ENCODE measurements at places on chromosomes 4 and X.

- DNase-seq, result no peak
These were observed 388.2 kb downstream of the OPHN1 start for GRCh38 chrX:68045008-68045577.

DNA sequence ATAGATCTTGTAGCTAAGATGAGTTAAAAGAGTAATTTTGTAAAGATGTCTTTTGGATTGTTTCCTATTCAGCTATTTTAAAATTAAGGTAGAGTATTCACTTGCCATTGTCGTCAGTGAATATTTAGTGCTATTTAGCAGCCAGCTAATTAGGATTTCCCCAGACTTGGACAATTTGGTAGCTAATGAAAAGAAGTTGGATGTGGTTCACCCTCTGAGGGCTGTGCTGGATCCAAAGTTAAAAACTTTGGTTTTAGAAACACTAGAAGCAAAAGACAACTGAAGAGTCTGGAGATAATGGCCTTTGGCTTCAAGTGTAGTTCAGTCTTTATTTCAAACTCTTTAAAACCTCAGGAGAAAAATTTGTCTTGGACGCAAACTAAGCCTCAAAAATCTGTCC lies 41.3 kb downstream of the ATG4A start:
- DNase-seq, result no peak

- no peak for DNase-seq
These were observed 119.0 kb upstream of the PDLIM3 start for GRCh38 chr4:185654311-185654710.

DNA sequence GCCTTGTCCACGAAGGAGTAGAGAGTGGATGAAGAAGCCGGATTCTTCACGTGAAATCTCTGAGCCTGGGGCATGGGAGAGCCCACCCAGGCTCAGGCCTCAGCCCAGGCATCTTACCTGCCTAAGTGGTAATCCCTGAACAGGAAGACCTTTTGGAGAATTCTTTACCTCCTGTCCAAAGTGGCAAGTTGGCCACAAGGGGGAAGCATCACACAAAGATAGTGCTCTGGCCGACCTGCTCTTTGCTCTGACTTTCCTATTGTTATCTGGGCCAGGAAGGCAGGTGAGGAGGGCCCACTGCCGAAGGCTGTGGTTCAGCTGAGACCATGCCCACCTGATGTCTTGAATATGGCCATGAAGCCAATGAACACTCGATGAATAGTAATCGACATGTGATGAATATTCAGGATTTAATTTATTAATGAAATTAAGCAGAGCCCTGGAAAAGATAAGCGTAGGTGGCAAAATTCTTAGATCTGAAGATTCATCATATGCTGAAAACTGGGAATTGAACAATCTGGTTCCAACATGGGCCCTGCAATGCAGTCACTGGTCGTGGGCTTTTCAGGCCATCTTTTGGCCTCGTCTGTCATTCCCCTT lies 93.8 kb downstream of the PDGFRA start:
- DNase-seq, result peak; percentile 67

DNA sequence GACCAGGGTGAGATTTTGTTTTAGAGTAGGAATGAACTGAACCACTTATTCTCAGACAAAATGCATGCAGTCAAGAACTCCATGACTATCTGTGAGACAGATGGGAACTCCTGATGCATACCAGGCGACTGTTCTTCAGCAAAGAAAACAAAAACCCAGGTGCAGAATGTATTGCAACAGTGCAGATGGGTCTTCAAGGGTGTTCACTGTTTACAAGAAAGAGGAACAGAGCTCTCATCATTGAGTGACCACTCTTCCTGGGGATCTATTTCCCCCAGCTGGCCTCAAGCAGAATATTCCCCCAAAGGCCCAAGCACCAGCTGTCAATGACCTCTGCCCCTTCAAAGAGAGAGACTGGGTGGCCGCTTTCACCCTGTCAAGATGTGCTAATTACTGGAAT lies 39.7 kb upstream of the BMP3 start:
- DNase-seq, result no peak

DNA sequence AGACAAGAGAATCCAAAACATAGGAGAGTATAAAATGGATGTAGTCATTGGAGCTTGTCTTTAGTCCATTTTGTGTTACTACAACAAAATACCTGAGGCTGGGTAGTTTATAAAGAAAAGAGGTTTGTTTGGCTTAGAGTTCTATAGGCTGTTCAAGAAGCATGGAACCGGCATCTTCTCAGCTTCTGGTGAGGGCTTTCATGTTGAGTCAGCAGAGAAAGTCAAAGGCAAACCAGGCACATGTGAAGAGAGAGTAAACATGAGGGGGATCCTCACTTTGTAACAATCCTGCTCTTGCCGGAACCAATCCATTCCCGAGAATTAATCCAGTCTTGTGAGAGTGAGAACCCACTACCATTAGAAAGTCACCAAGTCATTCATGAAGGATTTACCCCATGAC lies 8.1 kb upstream of the HCCS start:
- no peak for DNase-seq

DNA sequence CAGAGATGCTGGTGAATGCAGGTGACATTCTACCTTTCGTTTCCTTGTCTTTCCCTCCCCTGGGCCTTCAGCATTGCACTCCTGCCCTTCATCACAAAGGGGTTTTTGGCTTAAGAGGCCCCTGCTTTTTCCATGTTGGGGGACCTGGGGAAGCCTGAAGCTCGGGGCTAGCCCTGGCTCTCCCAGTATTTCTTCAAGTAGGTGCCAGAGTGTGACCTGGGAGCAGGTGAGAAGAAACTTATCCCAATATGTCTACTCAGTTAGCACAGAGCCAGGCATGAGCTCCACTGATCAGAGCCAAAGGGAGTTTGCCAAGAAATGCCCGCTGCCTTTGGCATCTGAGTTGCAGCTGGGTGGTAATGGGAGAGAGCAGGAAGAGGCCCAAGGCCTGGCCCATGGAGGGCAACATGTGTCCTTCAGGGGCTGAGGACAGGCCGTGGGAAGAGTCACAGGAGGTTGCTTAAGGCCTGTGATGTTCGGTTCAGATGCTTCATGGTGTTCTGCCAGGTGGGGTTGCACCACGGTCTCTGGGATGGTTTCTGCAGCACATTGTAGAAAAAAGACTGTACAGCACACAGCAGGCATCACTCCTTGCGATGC lies 7.6 kb downstream of the PRRG3 start:
- DNase-seq, result no peak

GRCh38 chrX:123464709-123465108 lies 268.1 kb downstream of the THOC2 start:
- no peak for DNase-seq

- no peak for DNase-seq
These were observed 1.6 kb downstream of the MTNR1A start for GRCh38 chr4:186553717-186554116.

DNA sequence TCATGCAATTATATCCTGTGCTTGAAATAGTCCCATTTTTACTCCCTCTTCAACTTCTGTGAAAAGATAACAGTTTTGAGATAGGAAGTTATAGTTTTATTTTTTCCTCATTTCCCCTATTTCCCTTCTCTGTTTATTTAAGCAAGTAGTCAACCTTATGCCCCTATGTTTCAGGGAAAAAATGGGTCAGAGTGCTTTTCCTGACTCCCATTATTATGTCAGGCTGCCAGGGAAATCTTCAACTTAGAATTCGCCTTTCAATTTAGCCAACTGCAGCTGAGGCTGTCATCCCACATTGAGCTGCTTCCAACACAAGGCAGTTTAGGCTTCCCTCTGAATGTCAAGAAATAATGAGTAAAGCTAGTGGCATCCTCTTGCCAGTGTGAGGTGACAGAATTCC lies 42.3 kb downstream of the NXT2 start:
- no peak for DNase-seq

DNA sequence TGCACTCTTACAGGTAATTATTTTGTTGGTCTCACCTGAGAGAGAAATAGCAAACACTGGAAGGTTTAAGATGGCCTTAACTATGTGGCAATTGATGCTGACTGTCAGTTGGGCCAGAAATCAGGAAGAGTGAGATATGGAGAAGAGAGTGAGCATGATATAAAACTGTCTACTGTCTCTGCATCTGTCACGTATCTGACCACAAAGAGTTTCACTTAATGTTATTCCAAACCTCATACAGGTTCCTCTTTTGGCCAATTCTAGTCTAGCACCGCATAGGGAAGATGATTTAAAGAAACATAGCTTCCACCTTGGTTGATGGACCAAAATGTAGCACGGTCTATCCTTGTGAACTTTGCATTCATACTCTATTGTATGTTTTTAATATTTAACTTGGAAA lies 381.0 kb upstream of the BOD1L1 start:
- DNase-seq, result no peak

- no peak for DNase-seq
These were observed 156.1 kb downstream of the RAB28 start for GRCh38 chr4:13327991-13328390.

DNA sequence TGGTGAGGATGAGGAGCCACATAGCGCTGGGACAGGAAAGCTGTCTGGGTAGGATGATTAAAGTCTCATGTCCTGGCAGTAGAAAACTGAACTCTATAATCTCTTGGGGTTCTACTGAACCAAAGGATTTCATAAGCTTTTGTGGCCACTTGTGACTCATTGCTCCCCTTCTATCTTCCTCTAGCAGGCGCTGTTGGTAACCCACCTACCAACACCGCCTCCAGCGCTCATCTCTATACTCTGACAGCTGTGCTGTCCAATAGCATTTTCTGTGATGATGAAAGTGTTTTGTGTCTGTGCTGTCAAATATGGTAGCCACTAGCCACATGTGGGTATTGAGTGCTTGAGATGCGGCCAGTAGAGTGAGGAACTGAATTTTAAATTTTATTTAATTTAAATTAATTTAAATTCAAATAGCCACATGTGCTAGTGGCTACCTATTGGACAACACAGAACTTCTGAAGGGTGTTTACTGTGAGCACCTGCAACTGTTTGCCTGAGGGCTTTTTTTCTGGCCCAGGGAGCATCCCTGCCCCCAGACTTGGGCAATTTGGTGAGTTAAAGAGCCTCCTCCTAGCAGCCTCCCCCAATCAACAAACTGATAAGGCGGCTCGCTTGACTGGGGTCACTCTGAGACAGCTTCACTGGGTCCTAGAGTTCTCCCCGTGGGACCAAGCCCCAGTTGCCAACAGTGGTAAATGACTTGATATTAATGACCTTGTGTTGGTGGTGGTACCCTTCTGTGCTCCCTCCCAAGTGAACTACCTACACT lies 169.2 kb upstream of the ATP6AP2 start:
- no peak for DNase-seq

GRCh38 chr4:24236532-24236931 lies 346.7 kb upstream of the PPARGC1A start:
- no peak for DNase-seq

DNA sequence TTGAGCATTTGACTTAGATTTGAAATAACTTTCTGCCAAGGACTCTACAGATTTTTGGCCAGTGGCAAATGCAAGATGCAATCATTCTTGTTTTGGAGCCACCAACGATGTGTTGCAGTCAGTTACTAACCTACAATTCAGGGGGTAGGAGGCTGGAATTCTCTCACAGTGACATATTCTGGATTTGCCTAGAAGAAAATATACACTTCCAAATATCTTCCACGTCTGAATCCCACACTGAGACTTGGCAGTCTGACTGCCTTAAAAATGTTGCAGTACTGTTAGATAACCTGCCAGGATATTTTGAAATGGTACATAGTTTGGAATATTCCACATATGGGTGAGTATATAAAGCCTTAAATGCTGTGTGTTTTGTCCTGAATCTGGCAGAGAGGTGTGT lies 27.6 kb upstream of the AGTR2 start:
- DNase-seq, result no peak

DNA sequence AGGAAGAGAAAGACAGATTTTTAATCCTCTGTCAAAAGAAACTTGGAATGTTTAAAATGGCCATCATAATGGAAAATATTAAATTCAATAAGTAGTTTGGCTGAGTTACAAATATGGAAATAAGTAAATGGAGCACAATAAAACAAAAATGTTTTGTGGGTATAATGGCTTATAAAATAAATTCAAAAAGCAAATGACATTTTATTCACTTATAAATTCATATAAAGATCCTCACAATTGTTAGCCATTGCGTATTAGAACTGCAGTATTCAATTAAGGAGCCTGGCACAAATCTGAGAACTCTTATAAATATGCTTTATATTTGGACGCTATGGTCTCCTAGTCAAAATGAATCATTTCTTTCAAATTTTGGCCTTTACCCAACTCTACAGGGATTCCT lies 339.0 kb upstream of the PABPC4L start:
- DNase-seq, result no peak

GRCh38 chr4:125992891-125993290 lies 678.1 kb downstream of the FAT4 start:
- DNase-seq, result no peak

- DNase-seq, result no peak
These were observed 70.2 kb upstream of the NUDT6 start for GRCh38 chr4:122992641-122993040.

DNA sequence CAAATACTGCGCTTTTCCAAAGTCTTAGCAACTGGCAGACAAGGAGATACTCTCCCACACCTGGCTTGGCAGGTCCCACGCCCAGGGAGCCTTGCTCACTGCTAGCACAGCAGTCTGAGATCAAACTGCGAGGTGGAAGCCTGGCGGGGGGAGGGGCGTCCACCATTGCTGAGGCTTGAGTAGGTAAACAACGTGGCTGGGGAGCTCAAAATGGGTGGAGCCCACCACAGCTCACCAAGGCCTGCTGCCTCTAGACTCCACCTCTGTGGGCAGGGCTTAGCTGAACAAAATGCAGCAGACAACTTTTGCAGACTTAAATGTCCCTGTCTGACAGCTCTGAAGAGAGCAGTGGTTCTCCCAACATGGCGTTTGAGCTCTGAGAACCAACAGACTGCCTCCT lies 23.0 kb upstream of the NFKB1 start:
- no peak for DNase-seq

- no peak for DNase-seq
These were observed 37.4 kb upstream of the DHRSX start for GRCh38 chrX:2538031-2538757.

DNA sequence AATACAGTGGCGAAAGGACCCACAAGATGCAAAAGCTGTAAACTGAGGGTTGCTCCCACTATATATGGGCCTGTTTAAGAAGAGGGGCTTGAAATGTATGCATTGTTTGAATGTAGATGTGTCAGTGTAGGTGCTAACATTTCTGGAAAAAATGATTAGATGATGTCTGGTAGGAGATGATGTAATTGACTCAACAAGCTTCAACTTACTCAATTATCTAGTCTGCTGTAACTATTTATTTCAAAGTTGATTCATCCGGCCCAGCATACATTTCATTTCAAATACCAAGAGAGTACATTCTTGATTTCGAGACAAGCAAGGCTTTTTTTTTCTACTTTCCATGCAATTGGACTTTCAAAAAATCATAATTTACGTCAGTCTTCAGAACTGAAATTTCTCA lies 9.3 kb upstream of the ENAM start:
- no peak for DNase-seq

GRCh38 chr4:45317276-45317675 lies 590.9 kb upstream of the GNPDA2 start:
- DNase-seq, result no peak

DNA sequence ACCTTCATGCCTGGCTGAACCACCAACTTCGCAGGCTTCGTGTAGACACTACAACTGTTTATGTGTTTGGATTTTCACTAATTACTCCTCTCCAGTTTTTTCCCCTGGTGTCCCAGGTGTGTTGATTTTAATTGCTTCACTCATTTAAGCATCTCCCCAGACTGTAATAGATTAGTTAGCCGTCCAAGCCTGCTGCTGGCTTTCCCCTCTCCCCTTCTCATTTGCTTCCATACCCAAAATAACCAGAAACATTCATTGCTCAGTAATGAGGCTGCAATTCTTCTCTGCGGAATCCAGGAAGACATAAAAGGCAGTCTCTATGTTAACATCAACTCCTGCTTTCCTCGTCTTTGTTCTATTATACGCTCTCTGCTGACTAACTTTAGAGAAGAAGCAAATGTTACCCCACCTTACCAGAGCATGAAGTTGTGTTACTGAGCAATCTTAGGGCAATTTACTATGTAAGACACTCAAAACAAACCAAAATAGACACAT lies 37.9 kb upstream of the SCRG1 start:
- DNase-seq, result no peak
